ENCODE measurements at places on chromosomes 1 and 21. TPM values are rescaled to one million over a fixed set of nuclear protein-coding genes. Genes with fewer than 3 reads are reported as not detected.

DNA sequence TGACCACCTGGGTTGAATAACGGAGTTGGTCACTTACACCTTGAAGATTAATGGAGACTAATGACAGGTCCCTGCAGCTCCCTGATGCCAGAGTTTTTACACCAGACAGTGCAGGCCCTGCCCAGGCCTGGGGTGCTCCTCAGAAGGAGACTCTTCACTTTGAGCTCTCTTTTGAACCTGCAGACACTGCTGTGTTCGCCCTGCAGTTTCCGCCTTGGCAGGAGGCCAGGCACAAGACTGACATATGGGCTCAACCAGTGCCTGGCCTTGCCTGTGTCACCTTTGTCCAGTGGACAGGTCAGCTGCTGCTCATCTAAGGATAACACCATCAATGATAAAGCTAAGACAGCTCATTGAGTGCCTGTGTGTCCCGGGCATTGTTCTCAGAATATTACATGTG lies 5.2 kb downstream of the STRIP1 start:
- DNase-seq = no peak

The ATP1A4 gene
- total RNA-seq = 0.43 TPM

DNA sequence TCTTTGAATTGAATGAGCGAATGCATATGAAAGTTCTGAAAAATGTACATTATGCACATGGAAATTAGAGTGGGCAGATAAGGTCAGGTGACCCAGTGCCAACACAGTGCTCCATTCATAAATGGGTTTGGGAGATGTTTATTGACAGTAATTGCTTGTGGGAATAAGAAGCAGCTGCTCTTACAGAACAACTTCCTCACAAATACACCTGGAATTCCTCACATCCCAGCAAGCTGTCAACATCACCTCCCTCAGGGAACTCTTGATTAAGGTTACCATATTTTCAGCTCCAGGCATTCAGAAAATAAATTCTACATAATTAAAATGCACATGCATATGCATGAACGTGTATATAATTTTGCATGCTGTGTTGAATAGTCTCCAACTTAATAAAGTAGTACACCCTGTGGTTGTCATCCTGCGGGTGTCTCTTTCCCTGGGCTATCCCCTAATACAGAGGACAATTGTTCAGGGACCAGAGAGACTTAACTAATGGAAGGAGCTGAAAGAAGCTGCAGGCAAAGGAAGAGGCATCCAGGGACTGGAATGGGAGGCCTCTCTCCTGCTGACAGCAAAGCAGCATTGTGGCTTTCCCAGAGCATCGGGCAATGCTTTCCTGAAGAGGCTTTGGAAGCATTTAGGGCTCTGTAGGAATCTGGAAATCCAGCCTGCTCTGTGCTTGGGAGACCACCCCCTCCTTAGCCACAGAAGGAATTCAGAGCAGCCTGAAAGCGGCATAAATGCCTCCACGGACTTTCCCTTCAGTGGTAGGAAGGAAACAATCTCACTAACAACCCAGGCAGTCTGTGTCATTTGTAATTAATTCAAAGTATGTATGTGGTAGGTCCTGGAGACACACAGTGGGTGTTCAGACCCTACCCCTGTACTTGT lies 55.2 kb upstream of the GNG12 start:
- no peak for DNase-seq

DNA sequence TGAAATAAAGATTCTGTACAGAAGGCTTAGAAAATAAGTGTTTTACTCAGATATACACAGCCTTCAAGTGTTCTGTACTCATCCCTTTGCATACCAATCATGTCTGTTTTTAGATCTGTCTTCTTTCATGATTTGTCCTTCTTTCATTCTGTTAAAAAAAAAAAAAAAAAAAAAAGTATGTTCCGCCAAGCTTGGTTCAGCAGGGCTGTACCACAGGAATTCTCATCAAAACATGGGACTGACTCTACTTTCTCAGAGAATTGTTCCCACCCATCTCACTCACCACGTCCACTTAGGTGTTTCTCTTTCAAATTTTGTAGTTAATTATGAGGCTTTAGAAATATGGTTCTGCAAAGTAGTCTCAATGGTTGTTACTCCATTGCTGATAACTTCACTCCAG lies 119.0 kb downstream of the AK5 start:
- no peak for DNase-seq

The OLIG2 gene
- total RNA-seq = not detected

DNA sequence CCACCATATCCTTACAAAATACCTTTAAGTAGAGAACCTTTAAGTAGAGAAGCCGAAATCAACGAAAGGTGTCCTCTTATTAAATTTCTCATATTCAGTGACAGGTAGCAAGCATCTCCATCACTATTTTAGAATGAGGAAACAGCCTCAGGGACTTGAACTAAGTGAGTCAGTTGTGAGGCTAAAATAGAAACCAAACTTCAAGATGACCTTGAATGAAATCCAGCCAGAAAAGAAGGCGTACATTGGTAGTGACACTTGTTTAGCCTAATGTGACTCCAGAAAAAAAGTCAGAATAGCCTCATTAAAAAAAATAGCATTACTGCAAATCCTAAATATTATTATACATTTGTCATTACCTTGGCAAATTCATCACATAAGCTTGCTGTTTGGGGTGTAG lies 20.1 kb downstream of the RGS8 start:
- no peak for DNase-seq

The ANKRD45 gene
- total RNA-seq = 0.69 TPM

All from mucosa of gallbladder (tissue), 1 donor.